ENCODE measurements at places on chromosomes 1 and 21.

- no peak for DNase-seq
These were observed 13.2 kb downstream of the DISC1 start for GRCh38 chr1:231639819-231640218.

GRCh38 chr1:48572646-48573258 lies 100.7 kb upstream of the SPATA6 start:
- DNase-seq: peak; percentile 24

DNA sequence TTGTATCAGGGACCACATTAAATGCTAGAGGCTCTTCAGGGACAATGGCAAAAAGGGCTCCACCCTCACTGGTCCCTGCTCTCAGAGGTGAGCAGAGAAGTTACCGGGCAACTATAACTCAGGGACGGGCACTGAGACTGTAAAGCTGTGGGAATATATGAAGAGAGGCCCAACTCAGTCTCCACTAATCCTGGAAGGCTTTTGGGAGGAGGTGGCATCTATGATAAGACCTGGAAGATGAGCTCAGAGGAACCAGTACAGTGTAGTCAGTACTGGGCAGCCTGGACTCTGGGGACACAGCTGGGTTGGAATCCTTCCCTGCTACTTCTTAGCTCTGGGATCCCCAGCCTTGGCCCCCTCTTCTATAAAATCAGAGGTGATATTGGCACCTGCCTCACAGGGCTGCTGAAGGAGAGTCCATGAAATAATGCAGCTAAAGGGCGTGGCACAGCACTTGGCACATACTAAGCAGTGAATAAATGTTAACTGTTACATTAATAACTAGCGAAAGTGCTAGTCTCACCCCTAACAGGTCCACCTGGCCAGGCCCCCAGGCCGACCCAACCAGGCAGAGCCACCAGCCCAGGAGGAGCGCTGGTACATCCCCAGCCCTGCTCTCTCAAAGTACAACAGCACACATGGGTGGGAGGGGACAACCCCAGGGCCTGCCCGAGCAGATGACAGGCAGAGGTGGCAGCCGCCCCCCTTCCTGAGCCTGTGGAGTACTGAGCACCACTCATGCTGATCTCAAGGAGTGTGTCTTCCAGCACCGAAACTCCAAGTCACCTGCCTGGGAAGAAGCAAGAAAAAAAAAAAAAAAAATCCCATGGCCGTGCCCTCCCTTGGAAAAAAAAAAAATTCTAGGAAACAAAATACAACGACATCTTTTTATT lies 62.7 kb downstream of the CASZ1 start:
- no peak for DNase-seq

- DNase-seq: no peak
These were observed 41.0 kb upstream of the MUTYH start for GRCh38 chr1:45381243-45381642.

- DNase-seq: no peak
These were observed 11.9 kb upstream of the CAPN2 start for GRCh38 chr1:223700388-223700918.

DNA sequence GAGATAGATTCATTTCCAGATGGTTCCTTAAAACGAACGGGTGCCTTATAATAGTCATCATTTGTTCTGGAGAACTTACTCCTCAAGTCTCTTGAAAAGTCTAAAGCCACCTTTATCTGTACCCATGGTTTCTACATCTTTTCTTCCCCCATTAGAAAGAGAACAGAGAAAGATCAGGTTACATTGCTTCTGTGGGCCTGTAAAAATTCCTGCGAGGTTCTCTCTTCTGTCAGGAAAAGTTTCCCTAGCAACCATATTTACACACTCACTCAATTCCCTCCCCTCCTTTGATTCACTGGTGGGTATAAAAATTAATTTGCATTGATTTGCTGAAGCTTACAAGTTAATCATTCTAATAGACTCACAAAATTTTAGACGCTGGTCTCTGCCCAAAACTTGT lies 6.7 kb downstream of the PHC2 start:
- no peak for DNase-seq

DNA sequence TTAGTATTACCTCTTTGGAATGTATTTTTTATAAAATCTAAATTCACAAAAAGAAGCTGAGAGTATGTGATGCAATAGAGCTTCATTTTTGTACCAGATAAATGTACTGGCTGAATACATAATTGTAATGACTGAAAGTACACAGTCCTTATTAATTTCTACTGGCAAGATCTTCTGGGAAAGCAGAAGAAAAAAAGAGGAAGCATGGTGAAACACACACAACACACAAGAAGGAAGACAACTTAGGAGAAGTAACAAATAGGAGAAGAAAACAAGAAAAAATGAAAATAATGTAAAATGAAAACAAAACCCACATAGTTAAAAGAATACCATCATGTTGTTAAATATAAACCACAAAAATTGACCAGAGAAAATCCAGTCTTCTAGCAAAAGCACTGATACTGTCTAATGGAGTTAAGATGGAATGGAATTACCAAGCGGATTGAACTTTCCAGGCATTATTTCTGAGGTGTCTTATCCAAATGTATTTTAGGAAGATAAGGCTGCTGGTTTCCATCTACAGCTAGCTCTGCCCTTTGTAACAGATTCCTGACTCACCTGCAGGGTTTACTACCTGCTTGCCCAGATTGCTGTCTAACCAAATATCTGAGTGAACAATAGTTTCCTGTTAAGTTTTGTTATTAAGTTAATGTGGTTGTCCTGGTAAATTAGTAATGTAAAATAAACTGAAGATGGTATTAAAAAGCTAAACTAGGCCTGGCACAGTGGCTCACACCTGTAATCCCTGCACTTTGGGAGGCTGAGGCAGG lies 4.5 kb upstream of the COP1 start:
- no peak for DNase-seq
